ENCODE measurements at places on chromosomes 5 and 9.

DNA sequence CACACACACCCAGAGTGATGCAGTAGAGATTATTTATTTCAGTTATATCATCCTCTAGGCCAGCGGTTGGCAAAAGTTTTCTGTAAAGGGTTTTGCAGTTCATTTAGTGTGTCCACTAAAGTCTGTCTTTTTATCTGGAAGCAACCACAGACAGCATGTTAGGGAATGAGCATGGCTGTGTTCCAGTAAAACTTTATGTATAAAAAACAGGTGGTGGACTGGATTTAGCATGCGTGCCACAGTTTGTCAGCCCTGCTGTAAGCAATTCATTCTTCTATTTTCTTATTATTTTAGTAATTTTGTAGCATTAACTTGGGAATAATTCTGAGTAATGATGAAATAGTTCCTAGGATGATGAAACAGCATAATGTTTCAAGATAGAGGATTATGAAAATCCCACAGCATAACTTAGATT is 51.7 kb downstream of the CCNH start:
- no peak for DNase-seq

GRCh38 chr9:105711867-105712266 is 17.5 kb downstream of the TMEM38B start:
- DNase-seq, result no peak

DNA sequence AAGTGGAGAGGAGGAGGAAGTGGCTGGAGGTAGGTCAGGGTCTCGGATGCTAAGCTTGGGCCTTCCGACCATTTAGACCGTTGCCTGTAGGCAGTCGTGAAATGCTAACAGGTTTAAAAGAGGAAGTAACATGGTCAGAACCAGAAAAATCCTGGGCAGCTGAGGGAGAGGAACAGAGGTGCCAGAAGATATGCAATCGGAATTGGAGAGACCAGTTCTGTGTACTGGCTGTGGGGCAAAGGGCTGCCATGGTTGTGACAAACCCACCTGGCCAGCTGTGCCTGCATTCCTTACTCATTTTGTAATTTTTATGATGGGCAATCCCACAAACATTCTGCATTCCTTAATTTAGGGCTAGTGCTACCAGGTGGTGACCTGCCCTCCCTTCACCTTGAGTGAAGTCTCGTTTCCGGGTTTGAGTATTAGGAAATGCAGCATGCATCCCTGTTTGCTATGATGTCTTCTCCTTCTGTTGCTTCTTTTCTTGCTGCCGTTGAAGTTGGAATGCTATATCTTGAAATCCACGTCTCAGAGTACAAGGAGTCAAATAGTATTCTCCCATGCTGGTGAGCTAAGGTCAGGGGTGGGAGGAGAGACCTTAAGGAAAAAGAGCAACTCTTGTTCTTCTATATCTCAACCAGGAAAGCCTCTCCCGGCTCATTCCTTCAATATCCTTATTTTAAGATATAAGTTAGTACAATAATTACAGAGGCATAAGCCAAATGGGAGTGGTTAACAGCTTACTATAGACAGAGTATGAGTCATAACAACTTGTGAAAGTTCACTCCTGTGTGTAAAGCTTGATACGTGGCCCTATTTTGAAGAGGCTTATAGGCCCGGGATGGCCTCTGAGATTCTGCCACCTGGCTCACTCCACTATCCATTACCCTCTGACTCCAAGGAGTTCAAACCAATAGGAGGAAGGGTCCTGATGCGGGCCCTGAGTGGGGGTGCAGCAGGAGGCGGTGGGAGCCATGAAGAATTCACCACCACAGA is 37.0 kb downstream of the B4GALT1 start:
- DNase-seq, result no peak

- no peak for DNase-seq
Observed at GRCh38 chr9:13963005-13963653, 350.8 kb downstream of the NFIB start.

DNA sequence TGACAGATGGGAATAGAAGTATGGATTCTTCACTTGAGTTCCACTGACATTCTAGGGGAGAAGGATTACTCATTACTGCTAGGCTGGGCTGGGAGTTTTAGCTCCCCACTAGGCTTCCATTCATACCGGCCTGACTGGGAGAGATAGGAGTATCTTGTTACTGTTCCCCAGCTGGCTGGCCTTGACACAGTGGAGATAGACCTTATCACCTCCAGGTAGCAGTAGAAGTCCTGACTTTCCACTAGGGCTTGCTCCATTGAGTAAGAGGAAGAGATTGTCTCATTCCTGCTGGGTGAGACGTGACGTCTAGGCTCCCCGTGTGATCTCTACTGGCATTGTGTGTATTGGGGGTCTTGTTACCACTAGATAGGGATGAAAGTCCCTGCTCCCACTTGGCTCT is 156.4 kb downstream of the CACNA1B start:
- DNase-seq, result no peak

GRCh38 chr5:32583582-32584232 is 1.6 kb upstream of the SUB1 start:
- DNase-seq, result no peak

DNA sequence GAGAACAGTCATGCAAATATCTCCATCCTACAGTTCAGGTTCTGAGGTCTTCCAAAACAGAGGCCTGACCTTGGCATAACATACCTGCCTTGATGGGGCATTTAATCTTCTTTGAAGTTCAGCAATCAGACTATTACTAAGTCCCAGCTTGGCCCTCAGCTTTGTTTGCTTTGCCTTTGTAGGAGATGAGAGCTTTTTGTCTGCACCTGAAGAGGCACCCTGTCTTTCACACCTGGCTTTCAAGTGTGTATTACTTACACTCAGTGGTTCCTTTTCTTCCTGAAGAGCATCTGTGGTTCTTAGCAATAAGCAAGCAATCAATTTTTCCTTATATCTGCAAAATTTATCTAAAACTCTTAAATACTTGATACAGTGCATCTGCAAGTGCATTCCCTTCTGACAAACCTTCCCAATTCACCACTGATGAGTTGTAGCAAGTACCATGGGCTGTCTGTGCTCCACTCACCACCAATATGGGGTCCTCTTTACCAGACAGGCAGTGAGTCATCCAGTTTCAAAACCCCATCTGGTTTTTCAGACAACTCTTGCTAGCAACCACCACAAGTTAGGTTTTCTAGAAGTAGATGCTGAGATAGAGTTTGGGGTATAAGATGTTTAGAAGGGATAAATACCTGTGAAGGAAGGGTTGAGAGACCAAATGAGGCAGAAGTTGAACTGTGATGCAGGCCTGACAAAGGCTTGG is 100.2 kb downstream of the HINT1 start:
- DNase-seq, result no peak

GRCh38 chr9:75997206-75997605 is 106.7 kb downstream of the PCSK5 start:
- no peak for DNase-seq

GRCh38 chr5:180111273-180112002 is 39.9 kb upstream of the RNF130 start:
- DNase-seq, result no peak

GRCh38 chr5:179379321-179379890 is 34.1 kb upstream of the ADAMTS2 start:
- no peak for DNase-seq

DNA sequence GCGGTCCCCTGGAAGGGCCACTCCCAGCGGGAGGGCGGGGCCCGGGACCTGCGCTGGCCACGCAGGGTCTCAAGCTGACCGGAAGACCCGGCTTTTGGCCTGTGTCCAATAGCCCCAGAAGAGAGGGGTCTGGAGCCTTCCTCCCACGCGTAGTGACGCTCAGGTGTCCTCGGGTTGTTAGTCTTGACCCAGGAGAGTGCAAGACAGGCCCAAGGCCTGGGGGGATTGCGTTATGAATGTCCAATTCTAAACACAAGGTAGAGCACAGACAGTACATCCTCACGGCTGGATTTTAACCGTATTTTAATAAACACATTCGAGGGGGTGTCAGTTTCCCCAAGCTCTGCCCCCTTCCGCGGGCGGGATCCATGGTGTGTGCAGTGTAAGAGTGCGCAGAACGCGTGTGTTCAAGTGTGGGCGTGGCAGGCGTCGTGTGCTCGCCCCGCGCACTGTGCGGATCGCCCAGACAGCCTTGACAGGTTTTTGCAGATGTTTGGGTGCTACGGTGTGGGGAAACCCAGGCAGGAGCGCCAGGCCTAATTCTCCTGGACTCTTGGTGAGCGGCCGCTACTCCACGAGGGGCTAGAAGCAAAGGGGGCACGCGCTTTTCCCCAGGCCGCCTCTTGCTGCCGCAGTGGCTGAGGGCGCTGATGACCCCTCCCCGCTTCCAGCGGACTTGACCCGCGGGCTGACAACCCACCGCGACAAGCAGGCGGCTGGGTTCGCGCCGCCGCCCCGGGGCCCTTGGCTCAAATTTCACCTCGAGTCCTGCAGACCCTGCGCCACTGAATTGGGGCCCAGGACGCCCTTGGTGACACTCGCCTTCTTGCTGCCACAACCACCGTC is 6.1 kb upstream of the DMRT3 start:
- no peak for DNase-seq

- DNase-seq, result no peak
Observed at GRCh38 chr5:164353155-164353554, 847.7 kb downstream of the MAT2B start.

GRCh38 chr5:9222054-9222976 is 323.6 kb downstream of the SEMA5A start:
- no peak for DNase-seq

DNA sequence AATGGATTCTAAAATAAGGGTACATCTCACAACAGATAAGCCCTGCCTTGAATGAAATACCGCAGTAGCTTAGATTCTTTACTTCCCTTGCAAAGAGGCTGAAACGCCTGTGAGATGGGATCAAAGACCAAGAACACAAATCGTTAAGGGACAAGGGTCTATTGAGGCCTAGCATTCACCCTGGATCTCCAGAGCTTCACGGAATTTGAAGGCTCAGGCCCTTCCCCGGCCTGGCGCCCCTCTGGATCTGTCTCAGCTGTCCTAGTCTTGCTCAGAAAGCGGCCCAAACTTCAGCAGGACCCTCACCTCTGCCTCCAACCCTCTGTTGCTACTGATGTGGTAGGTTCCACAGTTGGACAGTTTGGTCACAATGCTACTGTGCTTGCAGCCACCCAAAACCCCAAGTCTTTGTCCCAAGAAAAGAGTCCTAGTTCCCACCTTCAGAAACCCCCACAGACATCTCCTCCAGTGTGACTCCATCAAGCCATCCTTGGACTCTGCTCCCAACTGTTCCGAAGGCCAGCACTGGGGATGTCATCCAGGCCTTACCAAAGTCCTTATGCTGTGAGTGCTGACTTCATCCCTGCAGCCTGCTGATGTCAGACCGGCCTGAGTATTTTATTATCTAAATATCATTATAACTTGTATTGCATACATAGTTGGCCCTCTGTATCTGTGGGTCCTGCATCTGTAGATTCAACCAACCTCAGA is 9.4 kb downstream of the CORO2A start:
- no peak for DNase-seq

DNA sequence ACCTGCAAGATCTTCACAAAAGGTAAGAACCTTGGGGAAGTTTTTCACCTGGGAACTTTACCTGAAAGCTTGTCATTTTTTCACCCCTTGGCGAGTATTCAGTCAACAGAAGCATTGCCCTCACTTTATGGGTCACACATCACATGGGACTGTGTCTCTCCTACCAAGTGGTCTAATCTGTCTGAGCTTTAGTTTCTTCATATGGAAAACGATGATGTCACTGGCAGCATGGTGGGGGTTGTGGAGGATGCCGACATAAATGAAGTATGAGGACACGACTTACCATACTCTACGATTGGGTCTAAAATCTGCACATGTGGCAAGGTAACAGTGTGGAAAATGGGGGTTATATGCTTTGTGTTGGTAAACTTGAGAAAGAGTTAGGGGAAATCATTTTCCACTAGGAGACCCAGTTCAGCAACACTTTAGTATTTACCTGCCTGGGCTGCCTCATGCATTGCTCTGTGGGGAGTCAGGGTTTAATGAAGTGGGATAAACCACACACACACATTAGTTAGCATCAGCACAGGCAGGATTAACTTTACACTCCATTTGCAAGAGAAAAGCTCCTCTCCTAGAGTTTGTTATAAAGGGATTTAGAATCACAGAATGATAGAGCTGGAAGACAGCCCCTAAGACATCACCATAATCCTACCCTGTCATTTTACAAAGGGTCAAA is 19.8 kb upstream of the PAX5 start:
- no peak for DNase-seq

- no peak for DNase-seq
Observed at GRCh38 chr9:123354806-123355508, 1.0 kb upstream of the CRB2 start.
